Mesothelial cell of epicardium (in vitro differentiated cells): ENCODE measurements at places on chromosomes 3 and 15.

- no peak for DNase-seq
These were observed 191.8 kb downstream of the OPA1 start for GRCh38 chr3:193784822-193785221.

DNA sequence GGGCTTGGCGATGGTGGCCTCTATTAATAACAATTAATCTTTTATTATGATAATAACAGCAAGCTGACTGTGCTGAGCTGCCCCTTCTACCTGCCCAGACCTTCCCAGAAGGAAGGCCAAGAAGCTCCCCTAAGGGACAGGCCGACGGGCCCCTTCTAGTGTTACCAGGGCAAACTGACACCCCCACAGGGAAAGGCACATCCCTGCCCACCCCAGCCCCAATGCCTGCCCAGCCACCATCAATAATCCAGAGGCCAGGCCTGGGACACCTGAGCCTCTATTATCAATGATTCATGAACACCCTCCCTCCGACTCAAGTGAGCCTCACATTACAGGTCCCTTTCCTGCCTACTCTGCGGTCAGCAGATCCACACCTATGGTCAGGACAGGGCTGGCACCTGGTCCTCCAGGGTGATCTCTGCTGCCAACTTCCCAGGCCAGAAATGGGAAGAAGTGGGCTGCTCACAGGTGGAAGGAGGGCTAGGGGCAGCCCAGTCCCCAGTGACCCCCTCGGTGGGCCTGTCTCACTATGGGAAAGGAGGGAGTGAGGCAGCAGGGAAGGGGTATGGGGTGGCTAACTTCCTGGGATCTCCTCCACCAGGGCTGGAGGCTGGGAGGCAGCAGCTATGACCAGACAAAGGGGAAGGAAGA, 1.8 kb downstream of the TWF2 start:
- no peak for DNase-seq

DNA sequence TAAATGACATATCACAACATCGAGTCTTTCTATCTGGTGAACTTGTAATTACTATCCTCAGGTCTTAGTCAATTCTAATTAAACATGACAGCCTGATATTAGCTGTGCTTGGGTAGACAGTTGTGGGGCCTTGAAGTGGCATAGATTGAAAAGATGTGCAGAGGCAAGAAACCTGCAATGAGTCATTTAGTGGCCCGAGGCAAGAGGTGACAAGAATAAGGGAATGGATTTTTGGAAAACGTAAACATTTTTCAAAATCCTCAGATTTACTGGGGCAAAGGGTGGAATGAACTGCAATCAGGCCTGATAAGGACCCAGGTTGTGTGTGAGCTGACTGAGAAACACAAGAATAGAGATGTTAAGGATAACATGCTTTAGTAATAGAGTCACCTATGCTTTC, 29.5 kb upstream of the ULK4 start:
- DNase-seq = no peak

DNA sequence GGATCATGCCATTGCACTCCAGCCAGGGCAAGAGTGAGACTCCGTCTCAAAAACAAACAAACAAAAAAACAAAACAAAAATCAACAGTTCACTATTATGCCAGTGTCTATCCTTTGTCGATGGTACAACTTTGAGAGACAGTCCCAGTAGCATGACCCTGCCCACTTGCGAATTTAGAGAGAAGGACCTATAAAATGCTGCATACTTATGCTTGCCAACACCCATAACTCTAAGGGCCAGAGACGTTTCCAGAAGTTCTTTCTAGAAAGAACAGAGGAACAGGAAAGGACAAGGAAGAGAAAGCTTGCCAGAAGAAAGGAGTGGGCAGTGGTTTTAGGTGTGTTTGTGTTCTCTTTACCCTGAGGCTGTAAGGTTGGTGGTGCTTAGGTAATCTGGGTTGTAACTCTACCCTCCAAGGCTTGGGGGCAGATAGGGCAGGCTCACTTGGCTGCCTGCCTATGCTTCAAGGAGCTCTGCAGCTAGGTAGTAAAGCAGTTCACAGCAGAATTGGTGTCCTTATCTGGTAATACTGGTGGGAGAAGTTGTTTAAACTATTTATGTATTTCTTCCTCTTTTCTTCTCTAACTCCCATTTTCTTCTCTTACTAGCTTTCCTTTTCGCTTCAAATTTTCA, 50.6 kb upstream of the SPPL2A start:
- DNase-seq = no peak

DNA sequence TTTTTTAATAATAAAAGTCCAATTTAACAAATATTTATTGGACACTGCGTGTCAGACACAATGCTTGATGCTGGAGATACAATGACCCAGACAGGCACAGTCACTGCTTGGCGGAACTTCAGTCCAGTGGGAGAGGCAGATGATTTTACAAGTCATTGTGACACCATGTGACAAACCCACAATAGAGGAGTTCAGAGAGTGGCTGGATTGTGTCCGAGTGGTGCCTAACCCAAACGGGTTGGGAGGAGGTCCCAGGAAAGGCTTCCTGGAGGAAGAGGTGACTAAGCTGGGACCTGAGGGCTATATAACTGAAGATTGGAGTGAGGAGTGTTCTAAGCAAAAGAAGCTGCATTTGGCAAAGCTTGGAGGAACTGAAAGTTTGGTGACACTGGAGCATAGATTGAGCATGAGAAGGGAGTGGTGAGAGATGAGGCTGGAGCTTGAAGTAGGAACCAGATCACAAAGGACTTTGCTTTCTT, 41.4 kb downstream of the CRTC3 start:
- no peak for DNase-seq

- DNase-seq = no peak
These were observed 549.5 kb upstream of the GOLIM4 start for GRCh38 chr3:168645180-168645579.

GRCh38 chr3:150124142-150124541, 153.4 kb upstream of the PFN2 start:
- no peak for DNase-seq

- no peak for DNase-seq
These were observed 706.6 kb downstream of the SI start for GRCh38 chr3:164371681-164372080.

GRCh38 chr3:113166719-113167492, 44.5 kb upstream of the BOC start:
- no peak for DNase-seq

DNA sequence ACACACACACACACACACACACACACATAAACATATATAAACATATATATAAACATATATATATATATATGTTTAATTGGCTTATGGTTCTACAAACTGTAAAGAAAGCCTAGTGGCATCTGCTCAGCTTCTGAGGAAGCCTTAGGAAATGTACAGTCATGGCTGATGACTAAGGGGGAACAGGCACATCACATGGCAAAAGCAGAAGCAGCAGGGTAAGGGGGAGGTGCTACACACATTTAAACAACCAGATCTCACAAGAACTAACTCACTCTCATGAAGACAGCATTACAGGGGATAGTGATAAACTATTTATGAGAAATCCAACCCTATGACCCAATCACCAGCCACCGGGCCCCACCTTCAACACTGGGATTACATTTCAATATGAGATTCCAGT, 922.9 kb downstream of the SI start:
- no peak for DNase-seq

DNA sequence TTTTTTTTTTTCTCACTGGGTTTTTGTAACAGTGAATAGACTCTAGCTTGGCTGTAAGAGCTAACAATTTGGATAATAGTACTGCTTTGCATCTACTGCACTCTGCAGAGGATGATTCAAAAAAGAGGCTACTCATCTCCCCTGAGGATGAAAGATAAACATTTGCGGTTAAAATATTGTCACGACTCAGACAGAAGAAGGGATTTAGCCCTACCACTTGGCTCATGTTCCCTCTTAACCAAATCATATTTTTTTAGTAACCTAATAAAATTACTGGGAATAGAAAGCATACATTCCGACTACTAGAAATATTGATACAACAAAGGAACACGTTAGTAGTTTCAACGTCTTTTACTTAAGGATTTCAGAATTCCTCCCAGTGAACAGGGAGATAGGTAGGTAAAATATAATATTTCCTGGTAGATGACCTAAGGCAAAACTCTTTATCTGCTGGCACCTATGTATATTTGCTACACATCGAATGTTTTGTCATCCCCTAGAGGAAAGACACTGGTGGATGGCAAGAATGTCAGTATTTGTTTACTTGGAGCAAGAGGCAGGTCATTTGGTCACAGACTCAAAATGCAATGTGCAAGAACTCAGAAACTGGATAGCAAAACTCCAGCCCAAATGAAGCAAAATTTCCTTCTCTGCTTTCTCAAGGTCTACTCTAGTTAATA, 110.8 kb downstream of the GREM1 start:
- no peak for DNase-seq

DNA sequence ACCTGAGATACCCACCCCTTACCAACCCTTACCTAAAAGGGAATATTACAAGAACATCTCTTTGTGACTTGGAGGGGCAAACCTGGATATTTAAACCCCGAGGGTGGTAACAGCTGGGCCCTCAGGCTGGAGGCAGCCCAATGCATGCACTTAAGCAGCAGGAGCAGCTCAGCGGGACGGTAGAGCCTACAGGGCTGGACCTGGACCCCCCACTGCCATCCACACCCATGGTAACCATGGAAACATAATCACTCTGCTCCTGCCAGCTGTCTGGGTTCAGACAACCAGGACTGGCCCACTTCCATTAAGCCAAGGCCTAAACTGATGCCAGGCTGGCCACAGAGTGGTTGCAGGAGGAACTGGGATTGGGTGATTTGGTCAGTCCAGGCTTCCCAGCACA, 52.8 kb downstream of the ETFA start:
- no peak for DNase-seq

- DNase-seq = no peak
These were observed 2.9 kb downstream of the VILL start for GRCh38 chr3:37993460-37993819.

- no peak for DNase-seq
These were observed 471.6 kb downstream of the FOXP1 start for GRCh38 chr3:71111784-71112440.

DNA sequence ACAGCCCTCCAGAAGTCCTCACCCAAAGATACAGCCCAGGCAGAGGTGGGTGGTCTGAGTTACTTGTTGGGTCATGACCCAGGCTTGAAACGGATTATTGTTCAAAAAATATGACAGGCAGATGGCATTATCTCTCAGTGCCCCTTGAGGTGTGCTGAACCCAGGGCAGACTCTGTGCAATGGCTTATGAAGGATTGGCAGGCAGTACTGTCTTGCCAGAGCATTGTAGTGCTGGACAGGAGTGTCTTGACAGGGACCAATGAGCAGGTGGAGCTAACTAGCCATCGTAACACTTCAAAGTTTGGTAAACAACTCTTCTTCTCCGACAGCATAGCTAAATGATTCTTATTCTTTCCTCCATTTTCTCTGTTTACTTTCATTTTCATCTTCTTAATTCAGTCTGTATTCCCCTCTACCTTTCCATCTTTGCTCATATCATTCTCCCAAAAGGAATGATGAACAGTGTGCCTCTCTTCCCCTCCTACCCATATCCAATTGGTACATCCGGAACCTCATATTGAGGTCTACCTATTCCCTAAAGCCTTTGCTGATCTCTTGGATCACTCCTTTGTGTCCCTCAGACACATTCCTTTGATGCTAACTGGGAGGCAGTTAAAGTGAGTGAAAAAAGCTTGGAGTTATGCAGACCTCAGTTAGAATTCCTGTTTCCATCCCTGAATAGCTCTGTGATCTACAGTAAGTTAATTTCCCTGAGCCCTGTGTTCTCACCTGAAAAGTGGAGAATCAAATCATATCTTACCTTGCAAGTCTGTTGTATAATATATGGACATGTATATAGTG, 2.6 kb upstream of the IL20RB start:
- no peak for DNase-seq

DNA sequence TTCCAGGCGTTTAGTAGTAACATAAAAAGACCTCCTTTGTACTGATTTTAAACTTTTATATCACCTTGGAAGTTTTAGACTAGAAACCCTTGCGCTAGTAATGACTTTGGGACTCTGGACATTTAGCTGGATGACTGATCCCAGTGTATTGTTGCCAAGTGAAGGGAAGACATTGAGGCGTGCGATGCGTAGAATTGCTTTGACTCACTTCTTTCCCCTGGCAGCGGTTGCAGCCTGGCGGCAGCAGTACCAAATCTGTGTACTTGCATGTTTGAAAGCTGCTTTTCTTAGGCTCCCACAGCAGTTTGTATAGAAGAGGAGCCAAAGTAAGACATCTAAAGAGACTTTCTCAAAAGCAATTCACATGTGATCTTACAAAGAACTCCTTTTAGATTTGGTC, 151.6 kb downstream of the BBX start:
- DNase-seq = no peak

GRCh38 chr15:38687340-38687739, 122.7 kb upstream of the RASGRP1 start:
- no peak for DNase-seq

- DNase-seq = no peak
These were observed 607 bp upstream of the GHSR start for GRCh38 chr3:172448661-172449465.

- peak; percentile 94 for DNase-seq
These were observed 90.2 kb downstream of the CERS3 start for GRCh38 chr15:100438570-100438969.

- no peak for DNase-seq
These were observed 306.4 kb downstream of the MAGI1 start for GRCh38 chr3:65732051-65732935.

- DNase-seq = no peak
These were observed 25.9 kb downstream of the MYO9A start for GRCh38 chr15:72092006-72092405.

DNA sequence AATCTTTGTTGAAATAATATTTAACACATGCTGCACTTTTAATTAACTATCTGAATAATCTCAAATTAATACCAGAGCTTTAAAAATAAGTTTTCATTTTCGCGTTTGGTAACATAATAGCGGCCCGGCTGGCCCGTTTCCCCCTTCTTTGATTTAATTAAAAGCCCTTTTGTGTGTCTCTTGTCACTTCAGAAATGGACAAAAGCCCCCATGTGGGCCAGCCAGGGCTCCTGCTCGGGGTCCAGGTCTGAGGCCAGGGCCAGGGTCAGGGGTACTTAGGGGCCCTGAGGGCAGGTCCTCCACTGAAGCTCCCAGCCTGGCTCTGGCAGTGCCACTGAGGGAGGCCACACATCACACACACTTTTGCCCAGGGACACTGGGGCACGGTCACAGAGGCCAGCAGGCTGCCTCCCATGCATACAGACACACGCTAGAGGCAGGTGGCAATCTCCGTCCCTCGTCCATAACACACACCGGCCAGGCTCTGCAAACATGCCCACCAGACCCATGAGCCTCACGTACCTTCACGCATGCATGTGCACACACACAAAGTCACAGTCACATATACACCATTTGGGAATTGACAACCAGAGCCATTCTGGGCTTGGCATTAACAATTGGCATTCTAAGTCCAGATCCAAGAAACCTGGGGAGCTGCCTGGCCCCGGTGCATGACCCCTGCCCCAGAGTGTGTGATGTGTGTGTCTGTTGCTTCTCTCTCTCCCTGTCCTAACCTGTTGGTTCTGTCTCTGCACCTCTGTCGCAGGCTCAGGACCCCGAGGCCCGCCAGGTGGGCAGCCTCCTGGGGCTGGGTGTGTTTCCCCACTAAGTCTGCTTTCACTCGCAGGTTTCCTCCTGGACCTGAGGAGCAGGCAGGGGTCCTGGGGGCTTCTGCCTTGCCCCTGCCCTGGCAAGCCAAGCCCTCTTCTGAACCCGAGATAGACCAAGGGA, 38.5 kb downstream of the DNAJB8 start:
- no peak for DNase-seq

GRCh38 chr3:56413911-56414310, 54.4 kb downstream of the ERC2 start:
- DNase-seq = no peak
